Activated T-cell treated with anti-CD3 and anti-CD28 coated beads for 24 hours (primary cell): ENCODE measurements at places on chromosomes 1 and 21.

- DNase-seq: no peak
Observed at GRCh38 chr1:61742620-61743430, 545 bp downstream of the PATJ start.

DNA sequence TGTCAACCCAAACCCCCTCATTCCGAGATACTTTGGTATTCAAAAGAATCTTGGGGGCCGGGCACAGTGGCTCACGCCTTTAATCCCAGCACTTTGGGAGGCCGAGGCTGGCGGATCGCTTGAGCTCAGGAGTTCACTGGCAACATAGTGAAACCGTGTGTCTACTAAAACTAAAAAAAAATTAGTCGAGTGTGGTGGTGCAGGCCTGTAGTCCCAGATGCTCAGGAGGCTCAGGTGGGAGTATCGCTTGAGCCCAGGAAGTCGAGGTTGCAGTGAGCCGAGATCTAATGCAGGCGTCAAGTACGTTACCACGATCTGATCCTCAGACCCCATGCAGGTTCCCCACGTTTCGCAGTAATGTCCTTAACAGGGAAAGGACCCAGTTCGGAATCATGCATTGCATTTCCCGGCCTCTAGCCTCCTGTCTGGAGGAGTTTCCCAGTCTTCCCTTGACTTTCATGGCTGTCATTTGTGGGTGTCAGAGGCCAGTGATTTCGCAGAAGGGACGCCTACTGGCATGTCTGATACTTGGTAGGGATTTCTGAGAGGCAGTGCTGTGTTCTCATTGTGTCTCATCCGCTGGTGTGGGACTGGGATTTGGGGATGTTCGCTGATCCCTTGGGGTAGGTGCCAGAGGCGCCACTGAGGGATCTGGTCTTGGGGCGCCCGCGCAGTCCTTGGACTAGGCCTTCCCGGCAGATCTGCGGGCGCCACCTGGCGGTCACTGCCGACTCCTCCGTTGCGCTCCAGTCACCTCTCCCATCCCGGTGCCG is 39.3 kb upstream of the HMGN1 start:
- peak; percentile 78 for DNase-seq

DNA sequence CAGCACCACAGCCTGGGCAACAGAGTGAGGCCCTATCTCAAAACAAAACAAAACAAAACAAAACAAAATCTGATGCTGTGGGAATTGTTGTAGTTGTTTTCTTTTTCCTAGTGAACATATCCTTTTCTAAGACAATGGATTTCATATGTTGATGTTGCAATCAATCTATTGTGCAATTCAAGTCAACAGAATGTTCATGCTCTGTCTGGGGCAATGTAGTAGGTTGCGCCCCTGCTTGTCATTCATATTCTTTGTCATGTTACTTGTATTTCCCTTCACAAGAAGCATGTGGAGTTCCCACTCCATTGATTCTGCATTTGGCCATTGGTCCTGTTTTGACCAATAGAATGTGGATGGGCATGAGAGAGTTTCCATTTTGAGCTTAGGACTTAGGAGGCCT is 223.9 kb downstream of the DUSP10 start:
- no peak for DNase-seq

GRCh38 chr21:46205766-46206162 is 21.5 kb upstream of the SPATC1L start:
- no peak for DNase-seq

- DNase-seq: no peak
Observed at GRCh38 chr1:247209396-247209795, 37.6 kb upstream of the ZNF124 start.

GRCh38 chr1:115702959-115703358 is 61.2 kb downstream of the VANGL1 start:
- DNase-seq: no peak
